ENCODE measurements at places on chromosomes 7 and 10.

- no peak for DNase-seq
Observed at GRCh38 chr10:125556882-125557281, 126.1 kb downstream of the TEX36 start.

- no peak for DNase-seq
Observed at GRCh38 chr10:89978081-89978480, 276.7 kb downstream of the KIF20B start.

DNA sequence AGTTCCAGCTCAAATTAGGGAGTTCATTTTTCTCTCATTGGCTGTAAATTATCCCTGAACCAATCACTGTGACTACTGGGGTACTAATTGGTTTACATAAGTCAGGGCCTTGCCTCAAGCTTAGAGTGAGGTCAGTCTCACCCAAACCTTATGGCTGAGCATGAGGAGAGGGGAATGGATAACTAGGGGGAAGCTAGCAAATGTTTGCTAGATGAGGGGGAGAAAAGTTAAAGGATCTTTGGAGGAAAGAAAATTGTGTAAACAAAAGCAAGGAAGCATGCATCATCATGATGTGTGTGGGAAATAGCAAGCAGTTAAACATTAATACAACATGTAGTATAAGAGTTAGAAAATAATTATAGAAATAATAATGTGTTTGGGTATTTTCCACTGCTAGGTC lies 121.9 kb downstream of the BBS9 start:
- peak; percentile 58 for DNase-seq

GRCh38 chr7:146146831-146147486 lies 30.4 kb downstream of the CNTNAP2 start:
- DNase-seq: no peak

GRCh38 chr7:151311294-151311864 lies 30.2 kb upstream of the NUB1 start:
- DNase-seq: peak; percentile 29

GRCh38 chr10:51342381-51342780 lies 268.1 kb downstream of the PRKG1 start:
- no peak for DNase-seq

GRCh38 chr7:75617634-75618234 lies 121.0 kb downstream of the HIP1 start:
- DNase-seq: no peak

GRCh38 chr7:115869190-115869589 lies 161.4 kb downstream of the TFEC start:
- DNase-seq: no peak

- DNase-seq: peak; percentile 15
Observed at GRCh38 chr10:99659868-99660366, 608 bp downstream of the ENTPD7 start.

GRCh38 chr10:79502561-79503309 lies 9.6 kb upstream of the EIF5AL1 start:
- DNase-seq: peak; percentile 41
